A549 treated with ZK216348 at 1 μM for 4 hours (cell line): ENCODE measurements at places on chromosomes 5 and 9. TPM values are rescaled to one million over a fixed set of nuclear protein-coding genes. Genes with fewer than 3 reads are reported as not detected.

Gene HOMER1
- total RNA-seq: 2.8 to 8.7 TPM (median 5.8 TPM) in 5 replicates

Gene PCA3
- not detected in 5 replicates for total RNA-seq

Gene SPOCK1
- 8.0 to 26.8 TPM (median 17.2 TPM) in 5 replicates for total RNA-seq

Gene IRGM
- 0.14 TPM in 1 of 5 replicates, not detected in the others for total RNA-seq

Gene SV2C
- 0.01 to 0.02 TPM in 2 of 5 replicates, not detected in the others for total RNA-seq

Gene ROR2
- 1.4 to 2.4 TPM (median 1.7 TPM) in 5 replicates for total RNA-seq

Gene GPR21
- total RNA-seq: not detected in 5 replicates

Gene SECISBP2
- 17.7 to 22.5 TPM (median 20.4 TPM) in 5 replicates for total RNA-seq

Gene RGS7BP
- not detected in 5 replicates for total RNA-seq

Gene KIF24
- total RNA-seq: 2.9 to 4.5 TPM (median 3.6 TPM) in 5 replicates

Gene SNX18
- total RNA-seq: 4.3 to 9.2 TPM (median 7.5 TPM) in 5 replicates

Gene ZNF883
- 0.81 to 0.97 TPM (median 0.92 TPM) in 5 replicates for total RNA-seq

Gene NSG2
- total RNA-seq: not detected in 5 replicates

Gene PIP5KL1
- total RNA-seq: 0.75 to 2.7 TPM (median 2.0 TPM) in 5 replicates

Gene HAPLN1
- total RNA-seq: not detected in 5 replicates

Gene AQP7
- 0.36 to 0.95 TPM (median 0.47 TPM) in 5 replicates for total RNA-seq

Gene LRRC26
- 0.39 to 2.0 TPM (median 1.6 TPM) in 5 replicates for total RNA-seq

Gene PTPRD
- total RNA-seq: 0.15 to 0.55 TPM (median 0.40 TPM) in 5 replicates

Gene ZFP2
- not detected in 5 replicates for total RNA-seq

Gene ITK
- 0.17 to 0.29 TPM (median 0.26 TPM) in 3 of 5 replicates, not detected in the others for total RNA-seq

Gene BRD9
- total RNA-seq: 36.1 to 44.8 TPM (median 43.1 TPM) in 5 replicates

Gene SHC3
- 0.36 to 0.58 TPM (median 0.47 TPM) in 5 replicates for total RNA-seq

Gene SLCO6A1
- not detected in 5 replicates for total RNA-seq

Gene PLCXD3
- total RNA-seq: 0.04 to 0.29 TPM (median 0.18 TPM) in 5 replicates

Gene PNPLA7
- 0.28 to 1.2 TPM (median 1.1 TPM) in 5 replicates for total RNA-seq

Gene STRBP
- 12.9 to 17.6 TPM (median 15.1 TPM) in 5 replicates for total RNA-seq

Gene TPM2
- total RNA-seq: 628 to 733 TPM (median 691 TPM) in 5 replicates

Gene TMEM252
- not detected in 5 replicates for total RNA-seq

Gene GRPEL2
- 4.9 to 8.5 TPM (median 6.9 TPM) in 5 replicates for total RNA-seq

Gene PCDHGB3
- 0.12 to 0.29 TPM (median 0.27 TPM) in 5 replicates for total RNA-seq
